ENCODE measurements at places on chromosomes 6 and 20.

DNA sequence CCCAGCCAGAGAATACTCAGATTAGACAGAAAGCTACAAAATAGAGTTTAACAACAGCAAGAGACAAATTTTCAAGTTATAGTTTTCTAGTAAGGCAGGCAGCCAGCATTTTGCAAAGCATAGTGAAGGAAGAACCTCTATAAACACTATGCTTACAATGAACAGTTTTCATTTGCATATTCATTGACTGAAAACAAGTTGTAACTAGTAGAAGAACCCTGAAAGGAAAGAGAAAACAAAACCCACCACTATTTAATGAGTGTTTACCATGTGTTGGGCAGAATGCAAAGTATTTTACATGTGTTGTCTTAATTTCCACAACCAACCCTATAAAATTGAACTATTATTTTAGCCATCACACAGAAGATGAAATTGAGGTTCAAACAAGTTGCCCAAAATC is 196.1 kb downstream of the UBE3D start:
- no peak for DNase-seq

GRCh38 chr20:922781-923180 is 6.6 kb upstream of the ANGPT4 start:
- no peak for DNase-seq

DNA sequence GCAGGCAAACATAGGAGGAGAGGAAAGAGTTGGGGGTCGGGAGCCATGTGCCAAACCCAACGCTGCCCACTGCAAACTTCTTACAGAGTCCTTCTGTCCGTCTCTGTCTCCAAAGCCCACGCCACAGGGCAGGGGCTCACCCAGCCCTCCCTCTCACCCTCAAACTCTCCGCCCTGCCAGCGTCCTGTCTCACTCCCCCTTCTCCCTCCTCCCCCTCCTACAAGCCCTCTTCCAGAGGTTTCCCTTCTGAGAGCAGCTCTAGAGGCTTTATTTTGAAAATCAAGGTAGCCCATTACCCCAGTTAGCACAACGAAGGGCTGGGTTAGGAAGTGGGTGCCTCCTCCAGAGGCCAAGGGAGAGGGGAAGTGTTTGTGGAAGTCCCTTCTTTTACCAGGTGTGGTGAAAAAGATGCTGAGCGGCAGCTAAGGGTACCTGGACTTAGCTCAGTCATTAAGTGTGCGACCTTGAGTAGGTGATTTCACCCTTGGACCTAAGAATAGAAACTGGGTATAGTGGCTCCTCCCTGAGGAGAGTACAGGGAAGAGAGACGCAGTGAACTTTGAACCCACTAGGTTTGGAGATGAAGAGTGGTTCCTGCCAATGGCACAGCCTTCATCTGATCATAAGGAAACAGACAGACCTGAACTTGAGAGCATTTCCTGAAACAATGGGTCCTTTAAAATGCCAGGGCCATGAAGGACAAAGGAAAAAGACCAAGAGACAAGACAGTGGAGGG is 123.8 kb downstream of the BANF2 start:
- DNase-seq = no peak

GRCh38 chr6:13175759-13176158 is 152.6 kb downstream of the TBC1D7 start:
- no peak for DNase-seq

DNA sequence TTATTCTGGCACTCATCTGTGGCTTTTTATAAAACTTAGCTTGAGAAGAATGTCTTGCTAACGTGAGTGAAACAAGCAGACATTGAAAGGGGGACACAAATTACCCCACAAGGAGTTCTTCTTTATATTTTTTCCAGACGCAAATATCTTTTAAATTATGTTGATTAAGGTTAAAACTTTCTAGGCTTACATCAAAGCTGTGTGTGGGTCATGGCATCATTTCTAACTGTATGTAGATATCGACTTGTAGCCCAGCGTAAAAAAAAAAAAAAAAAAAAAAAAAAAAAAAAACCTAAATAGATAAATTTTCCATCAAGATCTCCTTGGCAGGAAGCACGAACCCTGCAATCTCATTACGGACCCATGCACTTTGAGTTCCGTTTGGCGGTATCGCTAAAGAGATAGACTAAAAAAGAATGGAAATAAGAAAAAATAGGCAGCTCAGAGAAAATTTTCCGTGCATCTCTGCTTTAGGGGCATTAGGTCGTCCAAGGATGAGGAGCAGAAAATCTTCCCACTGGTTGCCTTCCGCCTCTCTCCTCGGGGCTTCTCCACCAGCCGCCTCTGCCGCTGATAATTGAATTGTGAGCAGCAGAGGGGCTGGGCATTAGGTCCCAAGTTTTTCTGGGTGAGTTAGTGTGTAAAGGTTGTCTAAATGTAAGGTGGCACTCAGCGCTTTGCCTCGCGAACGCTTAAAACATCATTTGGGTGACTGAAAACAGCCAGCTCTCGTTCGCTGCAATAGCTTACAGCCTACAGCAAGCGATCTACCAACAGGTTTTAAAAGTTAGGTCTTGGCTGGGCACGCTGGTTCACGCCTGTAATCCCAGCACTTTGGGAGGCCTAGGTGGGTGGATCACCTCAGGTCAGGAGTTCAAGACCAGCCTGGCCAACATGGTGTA is 194.0 kb downstream of the TRIM27 start:
- no peak for DNase-seq

- peak; percentile 20 for DNase-seq
These were observed 342.0 kb downstream of the SOX4 start for GRCh38 chr6:21935561-21936028.

DNA sequence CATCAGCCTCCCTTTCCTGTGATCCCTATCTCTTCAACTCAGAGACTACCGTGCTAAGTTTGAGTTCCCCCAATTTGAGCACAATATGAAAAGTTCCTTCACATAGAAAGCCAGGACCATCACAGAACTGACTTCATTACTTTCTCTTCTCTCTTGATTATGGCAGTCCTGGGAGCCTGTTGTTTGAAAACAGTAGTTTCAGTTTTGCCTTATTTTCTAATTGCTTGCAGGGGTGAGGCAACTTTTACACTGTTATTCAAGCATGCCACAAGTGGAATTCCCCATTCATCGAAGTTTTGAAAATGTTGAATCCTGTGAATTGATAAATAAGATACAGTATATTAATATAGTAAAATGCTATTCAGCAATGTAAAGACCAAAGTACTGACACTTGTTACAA is 569.7 kb upstream of the MARCKS start:
- no peak for DNase-seq

GRCh38 chr20:32894026-32894483 is 35.3 kb downstream of the EFCAB8 start:
- no peak for DNase-seq

DNA sequence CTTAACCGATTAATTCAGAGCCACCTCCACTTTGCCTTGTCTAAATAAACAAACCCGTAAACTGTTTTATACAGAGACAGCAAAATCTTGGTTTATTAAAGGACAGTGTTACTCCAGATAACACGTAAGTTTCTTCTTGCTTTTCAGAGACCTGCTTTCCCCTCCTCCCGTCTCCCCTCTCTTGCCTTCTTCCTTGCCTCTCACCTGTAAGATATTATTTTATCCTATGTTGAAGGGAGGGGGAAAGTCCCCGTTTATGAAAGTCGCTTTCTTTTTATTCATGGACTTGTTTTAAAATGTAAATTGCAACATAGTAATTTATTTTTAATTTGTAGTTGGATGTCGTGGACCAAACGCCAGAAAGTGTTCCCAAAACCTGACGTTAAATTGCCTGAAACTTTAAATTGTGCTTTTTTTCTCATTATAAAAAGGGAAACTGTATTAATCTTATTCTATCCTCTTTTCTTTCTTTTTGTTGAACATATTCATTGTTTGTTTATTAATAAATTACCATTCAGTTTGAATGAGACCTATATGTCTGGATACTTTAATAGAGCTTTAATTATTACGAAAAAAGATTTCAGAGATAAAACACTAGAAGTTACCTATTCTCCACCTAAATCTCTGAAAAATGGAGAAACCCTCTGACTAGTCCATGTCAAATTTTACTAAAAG is 2.7 kb downstream of the FOXC1 start:
- no peak for DNase-seq

All from AG08395 (cell line).